Cortex of kidney (tissue), 1 donor: ENCODE measurements at places on chromosomes 3 and 15.

GRCh38 chr3:139728414-139728813, 50.6 kb upstream of the NMNAT3 start:
- no peak for DNase-seq

DNA sequence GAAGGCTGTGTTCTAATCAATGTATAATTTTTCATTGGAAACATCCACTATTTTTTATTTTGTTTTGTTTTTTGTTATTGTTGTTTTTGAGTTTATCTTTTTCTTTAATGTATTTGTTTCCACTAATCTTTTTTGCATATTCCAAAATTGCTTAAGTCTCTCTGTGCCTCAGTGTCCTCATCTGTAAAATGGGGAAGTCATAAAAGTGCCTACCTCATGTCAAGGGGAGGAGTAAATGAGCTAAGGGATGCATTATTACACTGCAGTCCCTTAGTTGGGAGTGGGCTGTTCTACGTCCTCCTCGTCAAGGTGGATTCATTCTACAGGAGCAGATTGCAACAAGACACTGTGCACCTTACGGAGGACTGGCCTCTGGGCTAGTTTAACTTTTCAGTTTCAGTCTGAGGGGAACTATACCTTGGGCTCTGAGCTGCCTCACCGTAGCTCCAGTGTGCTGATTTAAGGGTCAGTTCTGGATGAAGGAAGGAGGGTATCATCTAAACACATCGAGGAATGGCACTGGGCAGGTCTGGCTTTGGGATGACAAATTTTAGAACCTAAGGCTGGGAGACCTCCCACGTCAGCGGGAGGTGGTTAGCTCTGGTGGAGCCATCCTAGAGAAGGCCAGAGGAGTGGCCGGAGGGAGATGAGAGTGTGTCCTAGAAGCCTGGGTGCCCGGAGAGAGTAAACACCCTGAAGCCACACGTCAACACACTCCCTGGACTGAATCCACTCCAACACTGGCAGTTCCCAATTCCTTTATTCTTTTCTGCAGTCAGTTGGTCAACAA, 5.1 kb upstream of the SRP14 start:
- DNase-seq, result no peak

DNA sequence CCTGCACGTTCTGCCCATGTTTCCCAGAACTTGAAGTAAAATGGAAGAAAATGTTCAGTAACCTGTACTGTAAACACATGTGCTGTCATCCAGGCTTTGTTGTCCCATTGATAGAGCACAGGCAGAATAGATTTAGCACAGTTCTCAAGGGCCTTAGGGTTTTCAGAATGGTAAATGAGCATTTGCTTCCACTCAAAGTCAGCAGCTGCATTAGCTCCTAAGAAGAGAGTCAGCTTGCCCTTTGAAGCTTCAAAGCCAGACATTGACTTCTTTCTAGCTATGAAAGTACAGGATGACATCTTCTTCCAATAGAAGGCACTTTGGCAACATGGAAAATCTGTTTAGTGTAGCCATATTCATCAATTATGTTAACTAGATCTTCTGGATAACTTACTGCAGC, 76.2 kb upstream of the TMEM108 start:
- DNase-seq, result no peak

DNA sequence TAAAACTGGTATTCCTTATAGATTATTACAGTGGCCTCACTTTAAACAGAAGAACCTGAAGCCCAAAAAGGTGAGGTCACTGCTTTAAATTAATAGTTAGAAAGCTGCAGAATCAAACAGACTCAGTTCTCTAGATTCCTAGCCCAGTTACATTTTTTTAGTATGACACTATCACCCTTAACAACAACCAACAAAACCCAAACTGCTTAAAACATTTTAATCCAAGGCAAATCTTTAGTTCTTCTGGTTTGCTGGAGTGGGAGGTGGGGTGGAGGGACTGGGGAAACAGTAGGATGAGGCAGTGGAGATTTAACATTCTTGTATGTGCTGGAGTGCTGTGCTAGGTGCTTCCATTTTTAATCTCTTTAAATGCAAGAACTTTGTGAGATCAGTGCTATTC, 631.6 kb upstream of the KCNMB2 start:
- no peak for DNase-seq

GRCh38 chr3:64686446-64686908, 1.3 kb downstream of the ADAMTS9 start:
- DNase-seq, result no peak

DNA sequence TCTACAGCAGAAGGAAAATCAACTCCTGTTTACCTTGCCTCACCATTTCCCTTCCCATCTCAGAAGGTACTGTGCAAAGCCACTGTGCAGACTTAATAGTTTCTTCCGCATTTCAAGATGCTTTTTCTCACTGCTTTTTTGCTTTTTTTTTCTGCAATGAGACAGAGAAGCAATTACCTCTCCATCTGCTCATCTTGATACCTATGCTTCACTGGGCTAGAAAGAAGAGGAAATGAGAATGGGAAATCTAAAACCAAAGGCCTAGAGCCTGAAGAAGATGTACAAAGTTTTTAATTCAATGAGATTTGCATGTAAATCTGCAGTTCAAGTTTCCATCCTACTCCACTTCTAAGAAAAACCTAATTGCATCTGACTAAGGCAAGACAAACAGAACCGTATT, 238.1 kb upstream of the SETMAR start:
- DNase-seq, result no peak

GRCh38 chr3:142165194-142165593, 15.8 kb upstream of the TFDP2 start:
- DNase-seq, result no peak

GRCh38 chr3:55807210-55807609, 320.1 kb upstream of the WNT5A start:
- DNase-seq, result no peak

DNA sequence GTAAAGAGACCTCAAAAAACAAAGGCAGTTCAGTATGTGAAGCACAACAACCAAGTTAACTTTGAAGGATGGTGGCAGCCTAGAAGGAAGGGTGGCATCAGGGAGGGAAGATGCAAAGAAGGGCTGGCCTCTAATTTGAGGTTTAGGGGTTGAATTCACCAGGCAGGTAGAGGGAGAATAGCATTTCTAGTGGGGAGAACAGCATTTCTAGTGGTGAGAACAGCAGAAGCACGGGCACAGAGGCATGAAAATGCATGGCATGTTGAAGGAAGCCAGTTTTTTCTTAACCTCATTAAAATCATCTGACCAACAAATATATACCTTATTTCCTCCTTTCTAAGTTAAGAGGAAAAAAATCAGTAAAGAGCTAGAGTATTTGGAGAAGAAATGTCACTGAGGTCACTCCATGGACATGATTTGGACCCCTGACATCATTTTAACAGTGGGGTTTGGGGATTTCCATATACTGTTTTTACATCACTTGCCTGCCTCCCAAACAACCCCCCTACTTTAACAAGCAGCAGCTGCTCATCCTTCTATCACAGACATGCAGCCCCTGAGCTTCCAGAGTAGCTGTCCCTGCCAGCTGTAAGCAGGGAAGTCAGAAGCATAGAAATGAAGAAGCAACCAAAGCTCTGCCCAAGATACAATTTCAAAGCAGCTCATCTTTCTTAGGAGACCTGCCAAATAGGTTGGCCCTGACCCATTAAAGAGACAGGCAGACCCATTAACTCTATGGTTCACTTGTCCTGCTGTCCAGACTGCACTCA, 2.4 kb upstream of the POPDC2 start:
- no peak for DNase-seq

DNA sequence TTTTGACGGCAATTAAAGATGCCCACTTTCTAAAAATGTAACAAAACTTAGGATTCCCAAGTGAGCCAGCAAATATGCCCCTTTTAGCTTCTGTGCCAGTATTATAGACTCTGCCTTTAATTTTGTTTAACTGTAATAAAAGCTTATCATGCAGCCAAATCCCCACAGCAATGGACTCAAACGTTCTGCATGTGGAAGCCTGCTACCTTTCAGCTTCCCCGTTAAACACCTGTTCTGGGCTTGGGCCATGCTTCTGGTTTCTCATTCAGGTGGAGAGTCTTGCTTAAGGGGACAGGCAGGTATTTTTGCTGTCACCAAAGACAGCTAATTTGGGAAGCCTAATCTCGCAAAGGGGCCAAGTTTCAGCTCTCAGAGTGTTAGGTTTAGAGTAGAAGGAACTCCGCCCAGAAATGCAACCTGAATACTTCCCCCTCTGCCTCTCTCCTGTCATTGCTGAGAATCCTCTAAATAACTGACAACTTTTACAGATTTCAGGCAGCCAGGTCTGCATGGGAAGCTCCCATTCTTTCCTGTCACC, 399.4 kb upstream of the ATP11B start:
- no peak for DNase-seq

DNA sequence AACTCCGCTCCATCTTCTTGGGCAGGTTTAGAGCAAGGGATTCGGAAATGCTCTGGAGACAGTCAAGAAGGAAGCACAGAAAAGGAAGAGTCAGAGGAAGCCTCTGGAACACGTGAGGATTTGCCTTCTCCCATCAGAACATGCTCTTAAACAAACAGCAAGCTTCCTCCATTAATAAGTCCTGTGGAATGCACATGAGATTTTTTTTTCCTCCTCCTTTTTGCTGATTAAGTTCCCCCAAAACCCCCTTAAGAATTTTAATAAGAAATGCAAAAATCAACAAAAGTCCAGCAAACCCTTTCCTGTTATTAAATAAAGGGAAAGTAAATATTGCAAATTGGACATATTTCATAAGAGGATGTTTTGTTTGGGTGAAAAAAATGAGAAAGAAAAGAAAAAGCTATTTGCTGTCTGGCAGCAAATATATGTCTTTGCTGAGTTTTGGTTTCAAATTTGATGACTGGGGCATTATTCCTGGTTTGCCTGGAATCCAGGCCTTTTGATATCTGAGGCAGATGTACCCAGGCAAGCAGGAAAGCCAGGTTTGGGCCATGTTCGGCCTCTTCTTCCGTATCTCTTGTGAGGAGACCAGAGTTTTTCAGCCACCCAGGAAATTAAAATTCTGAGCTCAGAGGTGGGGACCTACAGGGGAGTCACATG, 7.9 kb upstream of the TSEN2 start:
- DNase-seq, result no peak

- DNase-seq, result no peak
Observed at GRCh38 chr3:117910820-117911521, 1123.7 kb downstream of the IGSF11 start.

DNA sequence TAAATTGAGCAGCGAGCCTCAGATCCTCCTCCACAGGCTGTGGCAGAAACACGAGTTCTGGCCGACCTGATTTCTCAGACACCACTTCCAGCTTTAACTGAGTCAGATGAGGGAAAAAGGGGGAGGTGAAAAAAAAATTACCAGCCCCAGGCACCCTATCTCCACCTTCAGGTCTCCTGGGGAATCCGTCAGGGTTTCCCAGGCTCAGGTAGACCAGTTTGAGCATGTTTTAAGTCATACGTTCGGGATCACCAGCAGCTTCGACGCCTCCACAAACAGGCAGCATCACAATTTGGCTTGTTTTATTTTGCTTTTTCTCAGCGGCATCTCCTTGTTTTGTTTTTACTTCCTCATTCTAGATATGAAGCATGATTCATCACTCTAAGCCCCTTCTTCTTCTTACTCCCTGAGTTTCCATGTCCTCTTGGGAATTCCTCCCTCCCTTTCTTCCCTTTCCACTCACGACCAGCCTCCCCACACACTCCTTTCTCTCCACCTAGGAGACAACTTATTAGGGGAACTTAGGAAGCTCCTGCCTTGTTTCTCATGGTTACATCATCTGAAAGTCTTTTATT, 190.1 kb downstream of the ZNF621 start:
- no peak for DNase-seq

GRCh38 chr3:187973977-187974870, 179.7 kb upstream of the LPP start:
- no peak for DNase-seq

GRCh38 chr3:522888-523287, 326.3 kb downstream of the CHL1 start:
- DNase-seq, result no peak

GRCh38 chr15:20340931-20341661, 200.5 kb downstream of the GOLGA6L6 start:
- DNase-seq, result no peak

- no peak for DNase-seq
Observed at GRCh38 chr3:128274837-128275236, 121.6 kb downstream of the EEFSEC start.

DNA sequence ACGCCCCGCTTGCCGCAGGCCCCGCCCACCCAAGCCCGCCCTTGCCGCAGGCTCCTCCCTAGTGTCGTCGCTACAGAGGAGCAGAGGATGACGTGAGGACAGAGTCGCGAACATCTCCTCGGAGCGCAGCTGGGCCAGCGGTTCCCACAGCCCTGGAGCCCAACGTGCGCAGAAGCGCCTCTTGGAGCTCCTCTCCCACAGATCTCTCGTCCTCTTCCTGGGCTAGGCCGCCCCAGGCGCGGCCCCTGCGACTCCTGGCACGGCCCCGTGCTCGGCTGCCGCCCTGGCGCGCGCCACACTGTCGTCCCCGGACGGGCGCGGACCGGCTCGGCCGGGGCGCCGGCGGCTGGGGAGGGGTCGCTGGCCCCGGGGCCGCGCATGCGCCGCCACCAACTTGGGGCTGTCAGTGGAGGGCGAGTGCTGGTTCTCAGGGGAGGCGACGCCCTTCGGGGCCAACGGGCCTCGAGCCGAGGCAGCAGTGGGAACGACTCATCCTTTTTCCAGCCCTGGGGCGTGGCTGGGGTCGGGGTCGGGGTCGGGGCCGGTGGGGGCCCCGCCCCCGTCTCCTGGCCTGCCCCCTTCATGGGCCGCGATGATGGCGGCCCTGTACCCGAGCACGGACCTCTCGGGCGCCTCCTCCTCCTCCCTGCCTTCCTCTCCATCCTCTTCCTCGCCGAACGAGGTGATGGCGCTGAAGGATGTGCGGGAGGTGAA, at the start of gene TRPC1:
TSS of gene TRPC1 (plus strand) at position 67 of the 714 bp plus-strand sequence. CDS start at position 593, 526 bp downstream.
- no peak for DNase-seq

DNA sequence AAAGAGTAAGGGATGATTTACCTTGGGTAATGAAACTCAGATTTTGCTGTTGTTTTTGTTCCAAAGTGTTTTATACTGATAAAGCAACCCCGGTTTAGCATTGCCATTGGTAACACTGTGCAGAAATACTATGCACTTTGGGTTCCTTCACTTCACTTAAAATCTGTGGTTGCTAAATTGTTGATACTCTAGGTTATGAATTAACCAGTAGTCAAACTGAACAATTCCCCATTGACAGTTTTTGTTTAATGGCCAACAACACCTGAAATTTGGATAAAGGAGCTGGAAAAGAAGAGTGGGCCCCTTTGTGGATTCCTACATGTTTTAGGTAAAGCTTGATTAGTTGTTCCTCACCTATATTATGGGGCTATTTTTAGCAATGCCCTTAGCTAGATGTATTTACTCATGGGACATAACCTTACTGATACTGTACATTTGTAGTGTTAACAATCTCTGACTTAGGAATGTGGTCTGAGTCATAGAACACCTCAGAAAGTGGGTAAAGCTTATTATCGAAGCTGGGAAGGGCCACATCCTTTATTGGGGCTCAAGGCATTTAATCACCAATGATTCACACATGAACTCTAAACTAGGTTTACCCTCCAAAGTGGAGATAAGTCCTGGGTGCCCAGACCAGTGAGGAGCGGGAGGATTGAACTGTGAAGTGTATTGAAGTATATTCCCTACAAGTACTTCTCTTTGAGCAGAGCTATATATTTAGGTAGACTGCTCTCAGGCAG, 29.5 kb upstream of the THRB start:
- DNase-seq, result no peak

GRCh38 chr3:61092870-61093269, 158.4 kb downstream of the FHIT start:
- DNase-seq, result no peak
